ENCODE measurements at places on chromosomes 1 and 21. TPM values are rescaled to one million over a fixed set of nuclear protein-coding genes. Genes with fewer than 3 reads are reported as not detected.

The TMEM69 gene
- total RNA-seq = 31.2 TPM

The GSTM3 gene
- 55.6 TPM for total RNA-seq

The LCE2B gene
- total RNA-seq = not detected

The VAMP4 gene
- 16.3 TPM for total RNA-seq

The KLHL21 gene
- 25.8 TPM for total RNA-seq

The ADARB1 gene
- total RNA-seq = 23.9 TPM

The KRTAP21-3 gene
- total RNA-seq = not detected

DNA sequence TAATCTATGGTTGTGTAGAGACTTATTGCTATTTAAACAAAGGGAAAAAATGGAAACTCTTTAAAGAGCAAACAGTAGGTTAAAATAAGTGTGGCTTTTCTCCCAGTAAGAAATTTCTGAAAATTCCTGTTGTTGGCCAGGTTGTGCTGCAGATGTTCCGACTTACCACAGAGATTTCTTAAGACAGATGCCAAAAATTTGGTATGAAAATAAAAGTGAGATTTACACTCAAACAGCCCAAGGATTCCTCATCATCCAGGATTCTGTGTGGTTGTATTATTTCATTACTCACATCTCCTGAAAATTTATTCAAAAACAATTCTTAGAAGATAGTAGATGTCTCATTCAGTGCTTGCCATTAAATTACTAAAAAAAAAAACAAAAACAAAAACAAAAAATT is 296.7 kb upstream of the PTBP2 start:
- DNase-seq = no peak

GRCh38 chr1:100736746-100737145 is 17.2 kb downstream of the VCAM1 start:
- DNase-seq = no peak

DNA sequence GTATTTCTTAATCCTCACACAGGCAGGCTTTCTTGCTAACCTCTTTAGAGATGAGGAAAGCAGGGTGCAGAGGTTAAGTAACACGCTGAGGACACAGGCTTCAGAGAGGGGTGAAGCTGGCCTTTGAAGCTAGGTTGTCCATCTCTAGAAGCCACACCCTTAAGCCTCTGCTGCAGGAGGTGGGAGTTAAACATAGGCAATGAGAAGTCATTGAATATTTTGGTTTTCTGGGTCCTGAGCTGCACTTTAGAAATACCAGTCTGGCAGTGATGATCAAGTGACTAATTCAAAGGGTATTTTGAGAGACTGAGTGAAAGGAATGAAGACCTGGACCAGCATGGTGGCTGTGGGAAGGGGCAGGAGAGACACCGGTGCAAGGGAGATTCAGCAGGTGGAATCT is 9.9 kb downstream of the KCNJ15 start:
- no peak for DNase-seq

DNA sequence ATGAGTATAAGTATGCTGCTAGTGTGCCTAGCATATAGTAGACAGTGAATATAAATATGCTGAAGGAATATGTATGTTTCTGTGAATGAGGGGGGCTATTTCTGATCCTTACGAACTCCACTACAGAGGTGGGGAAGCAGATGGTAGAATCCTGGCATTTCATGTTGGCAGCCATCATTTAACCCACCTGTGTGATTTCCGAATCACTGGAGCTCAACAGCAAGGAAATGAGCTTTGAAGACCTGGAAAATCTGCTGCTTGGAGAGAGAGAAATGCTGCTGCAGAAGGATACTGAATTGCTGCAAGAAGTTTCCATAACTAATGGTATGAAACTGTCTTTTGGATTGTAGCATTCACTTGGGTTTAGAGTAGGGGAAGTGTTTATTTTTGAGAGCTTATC is 83.5 kb downstream of the RABGAP1L start:
- DNase-seq = no peak

DNA sequence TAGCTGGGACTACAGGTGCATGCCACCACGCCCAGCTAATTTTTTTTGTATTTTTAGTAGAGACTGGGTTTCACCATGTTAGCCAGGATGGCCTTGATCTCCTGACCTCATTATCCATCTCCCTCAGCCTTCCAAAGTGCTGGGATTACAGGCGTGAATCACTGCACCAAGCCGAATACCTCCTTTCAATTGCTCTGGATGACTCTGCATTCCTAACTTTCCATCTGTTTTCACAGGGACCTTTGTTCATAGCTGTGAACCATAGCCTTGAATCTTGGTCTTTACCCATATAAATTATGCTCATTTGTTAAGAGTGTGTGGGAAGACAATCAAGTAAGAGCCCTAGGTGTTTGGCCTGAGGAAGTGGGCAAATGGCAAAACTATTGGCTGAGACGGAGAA is 422.7 kb downstream of the DISC1 start:
- no peak for DNase-seq

- no peak for DNase-seq
Measured at GRCh38 chr1:44408212-44408582, 3.1 kb downstream of the RNF220 start.

GRCh38 chr1:157040802-157041201 is 4.7 kb downstream of the ARHGEF11 start:
- DNase-seq = no peak

- no peak for DNase-seq
Measured at GRCh38 chr1:169044296-169044695, 62.2 kb upstream of the ATP1B1 start.

DNA sequence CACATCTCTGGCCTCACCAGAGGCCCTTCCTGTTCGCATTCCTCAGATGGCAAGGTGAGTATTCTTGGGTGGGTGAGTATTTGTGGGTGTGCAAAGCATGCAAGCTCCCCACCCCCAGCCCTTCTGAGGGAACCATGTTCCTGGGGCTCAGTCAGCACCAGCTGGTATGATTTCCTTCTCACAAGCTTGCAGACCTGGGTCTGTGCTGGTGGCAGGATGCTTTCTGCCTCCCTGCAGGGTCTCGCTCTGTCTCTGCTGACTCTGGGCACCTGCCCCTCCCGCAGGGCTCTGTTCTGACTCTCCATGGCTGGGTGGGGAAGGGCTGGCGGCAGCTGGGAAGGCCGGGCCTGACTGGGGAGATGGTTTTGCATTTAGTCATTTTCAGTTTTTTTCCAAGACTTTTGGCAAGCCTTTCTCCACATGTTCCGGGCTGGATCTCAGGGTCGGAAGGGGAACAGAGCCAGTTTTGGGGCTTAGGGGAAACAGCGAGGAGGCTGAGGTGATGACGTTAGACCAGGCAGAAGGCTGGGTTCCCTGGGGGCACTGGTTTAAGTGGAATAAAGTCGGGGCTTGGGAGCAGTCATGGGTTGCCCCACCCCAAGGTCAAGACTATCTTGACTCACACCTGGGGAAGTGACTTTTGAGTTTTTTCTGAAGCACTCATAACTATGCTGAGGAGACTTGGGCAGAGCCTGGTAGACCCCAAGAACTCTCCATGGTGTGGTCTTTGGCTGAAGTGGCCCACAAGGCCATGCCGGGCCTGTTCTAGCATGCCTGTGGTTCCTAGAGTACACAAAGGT is 6.2 kb downstream of the RASSF5 start:
- peak; percentile 81 for DNase-seq

All from ureter (tissue), 1 donor.